ENCODE measurements at places on chromosomes 6 and 20.

DNA sequence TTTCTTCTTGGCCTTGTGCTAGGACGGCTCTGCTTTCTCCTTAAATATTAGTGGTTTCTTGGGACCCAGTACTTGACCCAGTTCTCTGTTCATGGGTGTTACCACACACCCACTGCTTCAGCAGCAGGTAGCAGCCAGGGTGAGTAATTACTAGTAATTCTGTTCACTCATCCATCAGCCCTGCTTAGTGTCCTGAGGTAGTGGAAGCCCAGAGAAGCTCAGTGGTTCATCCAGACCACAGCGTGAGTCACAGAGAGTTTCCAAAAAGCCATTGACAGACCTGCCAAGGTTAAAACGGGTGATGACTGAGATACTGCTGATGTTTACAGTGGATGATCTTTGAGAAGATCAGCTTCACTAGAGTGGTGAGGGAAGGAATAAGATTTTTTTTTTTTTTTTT lies 51.7 kb upstream of the HINT3 start:
- DNase-seq = no peak

- no peak for DNase-seq
These were observed 11.0 kb upstream of the SYNDIG1 start for GRCh38 chr20:24458436-24458835.

- no peak for DNase-seq
These were observed 26.2 kb downstream of the HDAC2 start for GRCh38 chr6:113944701-113945100.

DNA sequence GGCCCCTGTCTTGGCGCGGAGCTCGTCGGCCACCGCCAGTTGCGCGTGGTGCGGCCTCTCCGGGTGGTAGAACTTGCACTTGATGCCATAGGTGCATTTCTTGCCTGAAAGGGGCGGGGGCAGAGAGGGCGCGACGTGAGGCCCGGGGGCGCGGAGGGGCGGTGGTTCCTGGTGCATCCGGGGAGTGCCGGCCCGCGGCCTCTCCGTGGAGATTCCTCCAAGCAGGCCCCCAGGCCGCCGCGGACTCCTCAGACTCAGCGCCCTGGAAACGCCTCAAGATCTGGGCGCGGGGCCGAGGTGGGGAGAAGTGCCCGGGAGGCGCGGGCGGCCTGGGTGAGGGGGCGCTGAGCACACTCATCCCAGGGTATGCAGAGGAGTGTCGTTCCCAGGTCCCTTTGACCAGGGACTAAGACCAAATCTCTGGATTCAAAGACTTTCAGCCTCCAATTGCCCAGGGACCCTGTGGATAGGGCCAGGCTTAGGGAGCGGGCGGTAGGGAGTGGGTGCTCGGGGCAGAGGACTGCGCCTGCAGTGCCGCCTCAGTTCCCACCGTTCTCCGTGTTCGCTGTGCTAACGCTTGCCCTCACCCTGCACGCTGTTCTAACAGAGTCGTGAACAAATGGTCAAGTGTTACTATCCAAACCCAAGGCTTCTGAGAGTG lies 33.3 kb downstream of the ZC3H12D start:
- no peak for DNase-seq

DNA sequence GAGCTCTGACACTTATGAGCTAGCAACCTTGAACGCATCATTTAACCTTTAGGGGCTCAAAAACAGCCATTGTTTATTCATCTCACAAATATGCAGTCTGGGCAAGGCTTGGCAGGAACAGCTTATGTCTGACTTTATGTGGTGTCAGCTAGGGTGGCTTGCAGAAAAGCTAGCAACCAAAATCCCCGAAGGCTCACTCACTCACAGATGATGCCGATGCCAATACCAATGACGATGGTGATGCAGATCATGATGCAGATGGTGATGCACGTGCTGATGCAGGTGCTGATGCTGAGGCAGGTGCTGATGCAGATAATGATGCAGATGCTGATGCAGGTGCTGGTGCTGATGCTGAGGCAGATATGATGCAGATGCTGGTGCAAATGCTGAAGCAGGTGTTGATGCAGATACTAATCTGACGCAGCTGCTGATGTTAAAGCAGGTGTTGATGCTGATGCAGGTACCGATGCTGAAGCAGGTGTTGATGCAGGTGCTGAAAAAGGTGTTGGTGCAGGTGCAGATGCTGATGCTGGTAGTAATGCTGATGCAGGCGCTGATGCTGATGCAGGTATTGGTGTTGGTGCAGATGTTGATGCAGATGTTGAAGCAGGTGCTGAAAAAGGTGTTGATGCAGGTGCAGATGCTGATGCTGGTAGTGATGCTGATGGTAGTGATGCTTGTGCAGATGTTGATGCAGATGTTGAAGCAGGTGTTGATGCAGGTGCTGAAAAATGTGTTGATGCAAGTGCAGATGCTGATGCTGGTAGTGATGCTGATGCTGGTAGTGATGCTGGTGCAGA lies 195.6 kb downstream of the NFATC2 start:
- no peak for DNase-seq

DNA sequence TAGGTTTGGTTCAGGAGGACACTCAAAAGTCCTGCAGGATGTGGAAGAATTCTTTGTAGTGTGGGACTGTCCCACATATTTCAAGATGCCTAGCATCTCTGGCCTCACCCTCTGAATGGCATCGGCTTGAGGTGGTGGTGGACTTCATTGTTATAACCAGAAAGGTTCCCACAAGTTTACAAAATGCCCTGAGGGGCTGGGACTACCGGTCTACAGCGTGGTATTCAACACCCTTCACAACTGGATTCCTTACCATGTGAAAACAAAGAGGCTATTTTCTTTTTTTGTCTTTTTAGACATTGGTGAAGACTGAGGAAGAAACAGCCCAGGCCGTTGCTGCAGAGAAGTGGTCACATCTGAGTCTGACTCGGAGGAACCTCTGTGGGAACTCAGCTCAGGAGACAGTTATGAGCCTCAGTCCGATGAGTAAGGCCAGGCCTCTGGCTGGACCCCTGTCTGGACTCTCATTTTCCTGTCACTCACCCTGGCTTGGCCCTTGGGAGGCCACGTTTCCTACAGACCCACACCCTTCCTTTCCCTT lies 15.2 kb downstream of the PGBD1 start:
- DNase-seq = no peak

Data from PC-9 (cell line).